Activated naive CD4-positive, alpha-beta T cell treated with anti-CD3 and anti-CD28 coated beads, Interleukin-2, amount 10 ng/mL, durations not matched to agents 5 hours and 36 hours (primary cell): ENCODE measurements at places on chromosomes 12 and 14. TPM values are rescaled to one million over a fixed set of nuclear protein-coding genes. Genes with fewer than 3 reads are reported as not detected.

BBS10 gene
- total RNA-seq, result 4.3 TPM

PRPF39 gene
- 39.2 TPM for total RNA-seq

CDCA3 gene
- 82.5 TPM for total RNA-seq

ADIPOR2 gene
- total RNA-seq, result 50.1 TPM

GDF3 gene
- not detected for total RNA-seq

TTC6 gene
- total RNA-seq, result not detected

RAD9B gene
- total RNA-seq, result 0.89 TPM

ANKRD33 gene
- total RNA-seq, result not detected

CRACR2A gene
- total RNA-seq, result 34.5 TPM

PCED1B gene
- total RNA-seq, result 105 TPM

CABP1 gene
- 0.68 TPM for total RNA-seq

EVL gene
- 1,018 TPM for total RNA-seq

AQP6 gene
- not detected for total RNA-seq
